Chondrocyte (in vitro differentiated cells): ENCODE measurements at places on chromosomes 2 and 18. TPM values are rescaled to one million over a fixed set of nuclear protein-coding genes. Genes with fewer than 3 reads are reported as not detected.

SERPINB12 gene
- not detected in 3 replicates for total RNA-seq

TAF1B gene
- 13.6 to 18.2 TPM (median 15.6 TPM) in 3 replicates for total RNA-seq

- no peak overlapping the region for H3K4me3 ChIP-seq
- H3K4me1 ChIP-seq = no peaks in the 10 kb centered on the region
- H3K27me3 ChIP-seq = no peaks in the 10 kb centered on the region
- no peak overlapping the region for H3K27ac ChIP-seq
- DNase-seq = no peak
- H3K36me3 ChIP-seq = no peaks in the 10 kb centered on the region
These were observed 209.4 kb upstream of the CXCR4 start for GRCh38 chr2:136327162-136327852.

GRCh38 chr18:5424903-5425664, 118.7 kb downstream of the EPB41L3 start:
- no peaks in the 10 kb centered on the region for H3K4me1 ChIP-seq
- no peak overlapping the region for H3K4me3 ChIP-seq
- no peak overlapping the region for H3K27ac ChIP-seq
- H3K36me3 ChIP-seq = peaks cover 5% of the 10 kb centered on the region

- H3K4me3 ChIP-seq = no peak overlapping the region
- peaks cover 4% of the 10 kb centered on the region for H3K27me3 ChIP-seq
- peaks cover 2% of the 10 kb centered on the region for H3K4me1 ChIP-seq
These were observed 17.3 kb upstream of the ARHGAP25 start for GRCh38 chr2:68717305-68717661.

- no peaks in the 10 kb centered on the region for H3K36me3 ChIP-seq
- H3K4me1 ChIP-seq = peaks cover 14% of the 10 kb centered on the region
- H3K4me3 ChIP-seq = no peak overlapping the region
- no peak overlapping the region for H3K27ac ChIP-seq
These were observed 31.5 kb downstream of the GREB1L start for GRCh38 chr18:21273568-21273967.
